Activated CD8-positive, alpha-beta memory T cell treated with anti-CD3 and anti-CD28 coated beads for 4 hours (primary cell): ENCODE measurements at places on chromosomes 5 and 9.

GRCh38 chr9:111036946-111037345 is 1.3 kb downstream of the LPAR1 start:
- no peak for DNase-seq

DNA sequence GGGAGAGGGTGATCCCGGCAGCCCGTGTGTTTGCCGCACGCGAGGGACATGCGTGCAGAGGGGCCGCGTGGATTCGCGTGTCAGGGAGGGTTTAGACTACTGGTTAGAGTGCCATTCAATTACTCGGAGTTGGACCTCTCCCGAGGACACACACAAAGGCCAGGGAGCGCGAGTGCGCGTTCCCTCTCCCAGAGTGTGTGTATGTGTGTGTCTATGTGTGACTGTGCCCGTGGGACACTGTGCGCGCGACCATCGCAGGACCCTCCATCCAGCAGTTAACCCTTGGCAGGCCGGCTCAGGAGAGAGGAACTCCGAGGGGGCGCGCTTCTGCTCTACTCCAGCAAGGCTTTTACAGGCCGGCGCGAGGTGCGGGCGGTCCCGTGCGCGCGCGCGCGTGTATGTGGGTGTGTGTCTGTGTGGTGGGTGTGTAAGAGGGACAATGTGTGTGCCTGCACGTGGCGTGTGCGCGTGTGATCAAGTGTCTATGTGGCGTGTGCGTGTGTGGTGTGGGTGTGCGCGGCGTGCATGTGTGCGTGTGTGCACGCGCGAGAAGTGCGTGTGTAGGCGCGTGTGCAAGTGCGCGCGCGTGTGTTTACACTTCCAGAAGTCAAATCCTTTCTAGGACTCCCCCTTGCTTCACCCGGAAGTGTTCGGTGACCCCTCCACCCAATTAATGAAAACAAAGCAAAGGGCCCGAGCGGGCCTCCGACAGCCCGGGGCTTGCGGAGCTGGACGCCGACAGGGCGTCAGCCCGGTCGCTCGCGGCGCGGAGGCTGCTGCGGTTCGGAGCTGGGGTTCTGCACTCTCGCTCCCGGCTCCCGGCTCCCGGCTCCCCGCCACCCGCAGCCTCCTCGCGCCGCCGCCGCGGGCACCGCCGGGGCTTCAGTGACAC is 75.3 kb upstream of the TBCA start:
- DNase-seq = no peak

- DNase-seq = no peak
Measured at GRCh38 chr9:89807682-89808075, 202.9 kb downstream of the GADD45G start.

DNA sequence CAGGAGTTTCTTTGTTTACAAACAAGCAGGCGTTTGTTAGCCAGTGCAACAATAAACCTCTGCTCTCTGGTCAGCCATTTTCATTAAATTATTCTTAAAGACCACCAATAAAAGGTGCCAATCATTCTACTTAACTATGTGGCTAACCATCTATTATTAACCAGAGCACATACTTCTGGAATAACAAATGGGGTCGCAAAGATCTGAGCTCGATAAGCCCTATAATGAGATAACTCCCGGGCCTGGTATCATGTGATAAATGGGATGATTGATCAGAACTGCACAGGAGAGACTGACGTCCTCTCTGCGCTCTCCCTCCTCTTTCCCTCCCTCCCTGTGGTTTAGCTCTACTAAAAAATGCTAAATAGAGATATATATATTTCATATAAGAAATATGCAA is 488.2 kb downstream of the NTRK2 start:
- DNase-seq = no peak

DNA sequence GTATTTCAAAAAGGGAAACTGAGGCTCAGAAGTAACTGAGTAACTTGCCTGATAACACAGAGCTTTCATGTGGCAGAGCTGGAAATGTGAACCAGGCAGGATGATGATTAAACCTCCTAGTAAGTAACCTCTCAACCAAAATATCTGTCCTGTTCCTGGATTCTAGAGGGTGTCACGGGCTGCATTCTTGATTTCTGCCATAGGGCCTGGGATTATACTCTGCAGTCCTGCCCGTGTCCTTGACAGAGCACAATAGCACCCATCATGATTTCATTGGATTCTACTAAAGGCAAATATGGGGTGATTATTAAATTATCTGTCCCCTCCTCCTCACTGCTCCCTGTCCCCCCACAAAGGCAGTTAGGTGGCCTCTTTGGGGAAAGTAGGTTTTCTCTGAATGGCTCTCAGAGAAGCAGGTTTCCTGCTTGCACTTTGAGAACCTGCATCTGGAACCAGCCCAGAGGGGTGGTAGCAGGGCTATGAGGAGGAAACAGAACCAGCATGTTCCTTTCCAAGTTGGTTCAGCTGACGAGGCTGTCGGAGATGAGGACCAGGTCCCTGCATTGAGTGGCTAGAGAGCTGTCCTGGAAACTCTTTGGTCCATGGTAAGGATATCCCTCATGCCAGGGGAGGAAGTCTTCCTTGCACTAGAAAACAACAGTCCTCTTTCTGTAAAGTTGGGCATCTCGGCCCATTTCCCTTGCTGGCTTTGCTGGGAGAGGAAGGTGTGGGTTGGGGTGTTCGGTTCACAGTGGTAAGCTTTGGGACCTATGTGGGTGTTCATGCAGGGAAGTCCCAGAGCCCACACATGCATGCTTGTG is 36.6 kb downstream of the PPARGC1B start:
- no peak for DNase-seq

DNA sequence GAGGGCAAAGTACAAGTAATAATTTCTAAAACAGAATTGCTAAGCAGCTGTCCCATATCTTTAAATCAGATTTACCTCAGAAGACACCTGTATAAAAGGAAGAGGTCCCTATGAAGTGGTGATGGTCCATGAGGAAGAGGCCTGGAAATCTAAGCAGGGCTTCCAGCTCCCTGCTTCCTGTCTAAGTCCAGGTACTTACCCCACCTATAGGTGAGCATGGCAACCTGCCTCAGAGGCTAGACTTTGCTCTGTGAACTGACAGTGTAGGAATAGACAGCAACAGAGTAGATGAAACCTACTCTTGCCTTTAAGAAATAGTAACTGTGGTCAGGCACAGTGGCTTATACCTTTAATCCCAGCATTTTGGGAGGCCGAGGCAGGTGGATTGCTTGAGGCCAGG is 55.8 kb upstream of the ARRDC3 start:
- DNase-seq = no peak

GRCh38 chr9:136220017-136220729 is 15.2 kb upstream of the LHX3 start:
- DNase-seq = no peak

- DNase-seq = no peak
Measured at GRCh38 chr5:93995126-93995621, 253.8 kb upstream of the POU5F2 start.

DNA sequence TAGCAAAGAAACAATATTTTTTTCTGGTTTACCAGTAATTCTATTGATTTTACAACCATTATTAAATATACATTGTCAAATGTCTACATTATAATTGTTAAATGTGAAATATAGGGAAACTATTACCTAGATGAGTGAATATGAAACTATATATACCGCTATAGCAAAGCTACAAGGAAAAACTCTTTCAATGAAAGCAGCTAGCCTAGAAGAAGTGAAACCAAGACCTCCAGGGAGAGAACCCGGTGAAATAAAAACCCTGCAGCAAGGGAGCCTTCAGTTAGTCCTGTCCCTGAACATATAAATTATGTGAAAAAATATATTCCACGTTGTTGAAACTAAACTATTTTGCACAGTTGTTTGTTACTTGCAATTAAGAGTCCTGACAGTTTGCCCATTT is 913.1 kb downstream of the EFNA5 start:
- DNase-seq = no peak

GRCh38 chr9:130154816-130155215 is 17.4 kb upstream of the NCS1 start:
- no peak for DNase-seq
